ENCODE measurements at places on chromosomes 7 and 10.

DNA sequence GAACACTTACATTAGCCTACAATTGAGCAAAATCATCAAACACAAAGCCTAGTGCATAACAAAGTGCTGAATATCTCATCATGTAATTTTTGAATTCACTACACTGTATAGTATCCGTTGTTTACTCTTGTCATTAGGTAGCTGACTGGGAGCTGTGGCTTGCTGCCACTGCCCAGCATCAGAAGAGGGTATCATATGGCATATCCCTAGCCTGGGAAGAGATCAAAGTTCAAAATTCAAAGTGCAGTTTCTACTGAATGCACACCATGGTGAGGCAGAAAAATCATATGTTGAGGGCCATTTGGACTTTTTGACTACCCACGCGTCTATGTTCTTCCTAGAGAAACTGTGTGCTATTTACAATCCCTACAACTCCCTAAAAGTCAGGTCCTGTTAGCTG is 7.5 kb upstream of the ZC3HAV1 start:
- DNase-seq, result no peak

GRCh38 chr7:149790146-149790548 is 16.8 kb upstream of the ZNF467 start:
- no peak for DNase-seq

DNA sequence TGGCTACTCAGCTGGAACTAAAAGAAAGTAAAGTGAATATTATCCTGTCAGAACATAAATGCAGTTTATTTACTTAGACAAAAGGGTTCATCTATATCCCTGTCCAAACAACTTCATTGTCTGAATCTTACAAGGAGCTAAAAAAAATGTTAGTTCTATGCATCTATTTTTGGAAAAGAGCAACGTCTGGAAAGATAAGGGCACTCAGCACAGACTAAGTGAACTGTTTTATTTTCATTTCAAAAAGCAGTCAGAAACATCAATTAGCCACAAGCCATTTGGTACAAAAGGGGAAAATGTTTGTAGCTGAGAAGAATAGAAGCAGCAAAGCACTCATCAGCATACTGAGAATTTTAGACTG is 245.5 kb downstream of the FOXP2 start:
- no peak for DNase-seq

DNA sequence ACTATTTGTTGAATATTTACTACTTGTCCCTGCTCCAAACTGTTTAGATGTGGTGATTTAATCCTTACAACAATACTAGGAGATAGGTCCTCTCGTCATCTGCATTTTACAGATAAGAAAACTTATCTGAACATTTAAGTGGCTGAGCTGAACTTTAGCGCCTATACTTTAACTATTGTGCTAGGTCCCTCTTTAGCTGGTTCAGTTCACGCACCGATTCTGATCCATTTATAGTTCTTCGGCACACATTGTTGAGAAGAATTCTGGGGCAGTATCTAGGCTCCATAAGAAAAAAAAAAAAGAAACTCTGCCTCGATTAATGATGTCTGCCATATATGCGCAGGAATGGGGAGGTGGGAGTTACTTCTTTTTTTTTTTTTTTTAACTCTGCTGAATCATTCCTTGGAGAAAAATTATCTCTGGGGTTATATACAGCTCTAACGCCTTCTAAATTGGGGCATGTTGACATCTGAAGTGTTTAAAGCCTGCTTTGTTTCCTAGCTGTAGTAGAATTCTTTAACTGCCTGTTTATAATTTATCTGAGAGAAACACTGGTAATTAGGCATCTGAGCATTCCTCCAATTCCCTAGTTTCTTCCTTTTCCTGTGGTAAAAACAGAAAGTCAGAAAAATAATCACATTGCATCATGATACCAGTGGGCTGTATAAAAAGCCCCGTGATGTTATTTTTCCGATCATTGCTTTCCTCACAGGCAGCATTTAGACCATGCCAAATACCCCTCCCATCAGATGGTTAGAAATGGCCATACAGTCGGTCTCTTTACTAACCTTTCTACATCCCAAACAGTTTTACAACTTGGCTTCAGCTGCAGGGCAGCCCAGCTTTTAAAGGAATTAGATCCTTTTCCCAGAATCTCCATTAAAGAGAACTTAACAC is 98.5 kb upstream of the KDM7A start:
- no peak for DNase-seq

DNA sequence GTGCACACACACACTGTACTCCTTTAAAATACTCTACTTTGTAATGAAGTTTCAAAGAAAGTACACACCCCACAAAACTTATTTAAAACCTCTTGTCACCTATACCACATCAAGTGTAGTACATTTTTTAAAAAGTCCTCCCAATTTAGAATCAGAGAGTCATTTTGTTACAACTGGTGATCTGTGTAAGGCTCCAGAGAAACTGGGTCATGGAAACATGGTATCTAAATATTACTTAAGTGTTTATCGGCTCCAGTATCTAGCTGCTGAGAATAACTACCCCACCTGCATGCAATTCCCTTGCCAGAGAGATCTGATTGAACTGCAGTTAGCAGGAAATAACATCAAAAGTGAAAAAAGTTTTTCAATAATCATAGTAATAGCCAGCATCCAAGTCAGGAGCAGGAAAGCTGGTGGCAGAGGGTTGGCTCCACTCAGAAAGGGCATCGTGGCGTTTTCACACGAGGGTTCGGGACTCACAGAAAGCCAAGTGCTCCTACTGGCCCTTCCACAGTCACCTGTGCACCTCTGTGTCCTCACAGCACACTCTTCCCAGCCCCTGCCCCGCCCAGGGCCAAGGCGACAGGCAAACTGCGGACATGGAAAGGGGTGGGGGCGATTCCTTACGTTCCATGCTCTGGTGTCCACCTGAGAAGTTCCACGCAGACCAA is 6.5 kb downstream of the RGS10 start:
- DNase-seq, result no peak

DNA sequence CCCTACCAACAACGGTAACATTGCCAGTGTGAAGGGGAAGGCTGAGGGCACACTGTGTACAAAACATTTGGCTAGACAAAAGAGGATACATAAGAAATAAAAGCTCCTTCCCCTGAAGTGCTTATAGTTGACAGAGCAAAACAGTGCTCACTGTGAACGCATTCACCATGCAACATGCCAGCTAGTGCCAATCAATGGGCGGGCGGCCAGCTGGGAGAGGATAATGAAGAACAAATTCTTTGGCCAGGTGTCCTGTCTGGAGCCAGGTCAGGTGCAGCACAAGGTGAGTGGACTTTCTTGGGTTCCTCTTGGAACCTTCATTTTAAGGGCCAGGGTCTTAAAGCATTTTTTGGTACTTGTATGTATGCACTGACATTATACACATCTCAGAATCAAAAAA is 106.1 kb downstream of the ICA1 start:
- DNase-seq, result peak; percentile 87

DNA sequence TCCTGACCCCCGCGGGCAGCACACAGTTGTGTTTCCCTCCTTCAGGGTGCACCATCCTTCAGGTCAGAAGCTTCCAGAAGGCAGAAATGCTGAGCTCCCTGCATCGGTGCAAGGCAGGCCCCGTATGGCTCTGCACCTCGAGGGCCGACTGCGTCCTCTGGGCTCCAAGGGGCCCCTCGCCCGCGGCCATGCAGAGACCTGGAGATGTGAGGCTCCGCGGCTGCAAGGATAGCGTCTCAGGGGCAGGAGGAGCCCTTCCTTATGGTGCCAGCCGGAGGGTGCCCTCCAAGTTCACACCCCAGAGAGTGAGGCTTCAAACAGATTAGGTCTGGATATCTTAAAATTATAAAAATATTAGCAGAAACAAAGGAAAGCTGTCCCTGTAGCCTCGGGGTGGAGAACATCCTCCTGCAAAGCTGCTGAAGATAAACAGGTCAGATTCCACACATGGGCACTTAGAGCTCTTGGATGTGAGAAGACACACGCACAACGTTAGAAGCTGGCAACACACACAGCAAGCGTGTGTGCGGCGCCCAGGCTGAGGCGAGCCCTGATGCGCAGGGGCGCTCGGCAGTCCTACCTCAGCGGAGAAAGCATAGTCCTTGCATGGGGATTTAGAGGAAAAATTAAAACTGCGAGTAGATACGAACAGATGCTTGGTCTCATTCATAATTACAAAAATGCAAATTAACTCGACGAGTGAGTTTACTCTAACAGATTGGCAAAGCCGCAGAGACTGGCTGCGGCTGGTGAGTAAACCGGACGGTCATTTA is 20.4 kb downstream of the KNDC1 start:
- DNase-seq, result no peak

DNA sequence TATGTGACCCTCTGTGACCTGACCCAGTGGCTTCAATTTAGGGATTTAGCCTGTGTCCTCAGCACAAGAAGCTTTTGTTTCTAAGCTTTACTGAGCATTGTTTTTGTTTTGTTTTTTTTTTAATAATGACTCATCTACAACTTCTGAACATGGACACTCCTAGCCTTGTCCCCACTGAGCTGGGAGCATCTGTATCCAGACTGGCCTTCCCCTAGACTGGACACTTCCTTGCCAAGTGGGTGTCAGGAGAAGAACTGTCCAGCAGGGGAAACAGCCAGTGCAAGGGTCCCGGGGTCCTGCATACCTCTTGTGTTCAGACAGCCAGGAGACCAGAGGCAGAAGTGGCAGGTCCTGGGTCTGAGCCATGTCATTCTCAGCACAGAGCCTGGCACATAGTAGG is 108.6 kb downstream of the TMEM130 start:
- DNase-seq, result no peak

DNA sequence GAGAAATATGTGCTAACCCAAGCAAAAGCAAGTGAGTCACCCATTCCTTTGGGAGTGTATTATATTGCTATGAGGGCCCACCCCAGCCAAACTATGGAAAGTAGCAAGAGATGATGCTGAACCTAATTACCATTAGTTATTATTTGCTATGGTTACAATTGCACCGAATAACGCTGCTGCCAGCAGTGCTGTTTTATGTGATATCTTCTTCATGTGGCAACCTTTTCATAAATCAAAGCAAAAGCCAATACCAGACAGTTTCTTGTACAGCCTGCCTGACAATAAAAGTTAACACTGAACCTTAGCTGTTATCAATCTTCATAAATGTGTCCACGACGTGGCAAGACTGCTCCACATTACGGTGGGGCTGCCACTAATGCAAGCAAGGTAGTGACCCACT is 241.7 kb upstream of the PLXNA4 start:
- no peak for DNase-seq

GRCh38 chr7:37440738-37441385 is 7.8 kb downstream of the ELMO1 start:
- no peak for DNase-seq

GRCh38 chr10:75070961-75071428 is 40.5 kb upstream of the SAMD8 start:
- peak; percentile 14 for DNase-seq

- no peak for DNase-seq
Measured at GRCh38 chr7:139842401-139843210, 13.5 kb downstream of the TBXAS1 start.

- DNase-seq, result no peak
Measured at GRCh38 chr10:107474650-107475049, 310.1 kb upstream of the SORCS1 start.

DNA sequence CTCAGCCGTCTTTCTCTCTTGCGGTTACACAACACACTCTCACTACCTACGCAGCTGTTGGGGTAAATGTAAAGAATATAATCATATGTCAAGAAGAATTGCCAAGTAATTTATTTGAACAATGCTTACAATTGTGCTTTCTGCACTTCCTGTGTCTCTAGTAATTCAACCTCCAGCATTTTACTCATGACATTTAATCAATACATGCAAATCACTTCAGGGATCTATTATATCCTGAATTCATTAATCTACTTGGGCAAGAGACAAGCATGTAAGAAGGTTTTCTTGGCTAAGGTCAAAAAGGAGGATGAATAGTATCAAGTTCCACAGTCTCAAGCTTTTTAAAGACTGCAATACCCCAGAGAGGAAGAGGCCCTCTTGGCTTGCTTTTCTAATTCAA is 562.9 kb upstream of the ADARB2 start:
- DNase-seq, result no peak

- DNase-seq, result no peak
Measured at GRCh38 chr7:4207011-4207410, 475.1 kb upstream of the FOXK1 start.

DNA sequence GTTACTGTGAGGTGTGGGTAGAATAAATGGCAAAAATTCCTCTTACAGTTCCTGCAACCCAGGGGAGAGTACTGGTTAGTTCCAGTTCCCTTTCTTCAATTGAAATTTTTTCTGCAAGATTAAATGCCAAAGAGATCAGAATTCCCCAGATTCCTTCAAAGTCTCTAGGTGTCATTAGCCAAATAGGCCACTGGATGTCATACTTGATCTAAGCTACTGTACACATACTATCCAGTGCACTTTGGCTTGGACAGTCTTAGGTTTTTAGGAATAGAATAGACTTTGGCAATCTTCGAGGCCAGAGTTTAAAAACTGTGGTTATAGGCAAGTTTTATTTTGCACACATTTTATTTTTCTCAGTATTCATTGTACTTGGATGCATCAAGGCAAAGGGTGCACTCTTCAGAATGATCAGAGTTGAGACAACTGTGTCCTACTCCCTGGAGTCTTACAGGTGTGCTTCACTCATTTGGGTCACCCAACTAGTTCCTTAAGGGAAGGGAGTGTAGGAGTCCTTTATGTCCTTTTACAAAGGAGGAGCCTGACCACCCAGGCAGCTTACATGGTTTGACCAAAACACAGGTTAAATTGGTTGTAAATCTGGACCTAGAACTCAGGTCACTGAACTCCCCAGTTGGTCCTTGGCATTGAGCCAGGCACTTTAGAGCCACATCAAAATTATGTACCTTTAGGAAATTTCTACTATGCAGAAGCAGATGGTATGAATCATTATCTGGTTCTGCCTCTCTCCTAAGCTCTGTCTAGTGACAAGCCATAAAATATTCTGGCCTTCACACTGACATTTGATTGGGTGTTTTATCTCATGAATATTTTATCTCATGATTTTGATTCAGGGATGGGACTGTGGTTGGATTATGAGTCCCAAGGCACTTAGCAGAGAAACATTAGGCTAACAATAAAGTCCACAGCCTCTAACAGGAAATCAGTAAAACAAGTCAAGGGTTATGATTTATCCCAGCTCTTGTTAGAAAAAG is 49.5 kb downstream of the ASAH2B start:
- peak; percentile 68 for DNase-seq

DNA sequence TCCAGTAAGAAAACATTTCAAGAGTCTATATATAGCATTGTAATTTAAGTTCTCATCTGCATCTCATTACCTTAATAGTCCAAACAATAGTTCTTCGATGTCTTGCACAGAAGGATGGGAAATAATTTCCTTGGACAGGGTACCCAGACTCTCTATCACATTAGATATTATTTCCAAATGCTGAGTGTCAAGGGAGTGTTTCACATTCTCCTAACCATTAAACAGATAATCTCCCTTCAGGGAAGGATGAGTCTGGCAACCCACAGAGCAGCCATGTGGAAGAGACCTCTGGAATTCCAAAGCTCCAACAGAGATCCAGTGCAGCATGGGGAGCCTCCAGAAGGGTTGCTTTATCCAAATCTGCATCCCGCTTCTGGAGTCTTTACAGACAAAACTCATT is 89.6 kb downstream of the FZD1 start:
- no peak for DNase-seq
